ENCODE measurements at places on chromosomes 1 and 21.

DNA sequence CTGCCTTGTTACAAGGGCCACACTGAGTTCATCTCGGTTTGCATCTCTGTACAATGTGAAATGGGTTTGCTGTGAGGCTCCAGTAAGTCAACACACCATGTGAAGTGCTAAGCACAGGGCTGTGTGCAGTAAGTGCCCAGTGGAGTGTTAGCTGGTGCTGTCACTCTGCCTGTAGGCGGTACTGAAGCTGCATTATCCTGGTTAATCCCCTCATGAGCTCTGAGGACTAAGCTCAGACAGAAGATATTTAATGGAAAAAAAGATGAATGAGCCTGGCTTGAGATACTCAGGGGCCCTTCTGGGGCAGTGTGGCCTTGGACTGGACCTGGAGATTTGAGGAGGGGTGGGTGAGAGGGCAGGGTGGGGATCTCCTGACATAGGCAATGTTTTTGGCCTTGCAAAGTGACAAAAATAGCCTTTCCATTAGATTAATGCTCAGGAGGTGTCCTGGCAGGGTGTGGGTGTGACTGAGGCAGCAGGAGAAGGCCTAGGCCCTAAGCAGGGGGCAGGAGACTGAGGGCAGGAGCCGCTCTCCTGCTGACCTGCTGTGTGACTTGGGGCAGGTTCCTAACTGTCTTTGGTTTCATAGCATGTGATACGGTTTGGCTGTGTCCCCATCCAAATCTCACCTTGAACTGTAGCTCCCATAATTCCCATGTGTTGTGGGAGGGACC is 570.5 kb downstream of the PTPRU start:
- DNase-seq: no peak

DNA sequence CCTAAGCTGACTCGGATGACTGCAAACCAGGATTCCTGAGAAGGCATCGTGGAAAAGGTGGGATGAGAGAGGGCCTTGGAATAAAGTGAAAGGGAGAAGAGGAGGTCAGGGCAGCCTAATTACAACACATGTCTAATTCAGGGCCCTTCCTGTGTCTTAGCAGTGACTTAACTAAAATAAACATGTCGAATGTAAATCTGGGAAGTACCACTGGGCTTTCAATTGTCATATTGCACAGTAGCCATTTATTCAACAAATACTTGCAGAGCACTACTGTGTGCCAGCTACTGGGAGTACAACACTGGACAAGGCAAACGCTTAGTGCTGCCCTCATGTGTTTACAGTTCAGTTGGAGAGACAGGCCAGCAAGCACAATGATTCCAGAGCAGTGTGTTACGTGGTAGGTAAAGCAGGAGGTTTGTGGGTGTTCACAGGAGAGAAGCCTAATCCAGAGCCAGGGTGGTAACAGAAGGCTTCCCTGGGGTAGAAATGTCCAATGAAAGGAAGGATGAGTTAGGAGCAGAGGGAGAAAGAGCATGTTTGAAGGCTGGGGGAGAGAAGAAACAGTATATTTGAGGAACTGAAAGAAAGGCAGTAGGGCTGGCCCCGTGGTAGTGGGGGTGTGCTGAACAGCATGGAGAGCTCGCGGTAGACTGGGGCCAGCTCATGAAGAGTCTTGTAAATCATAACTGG is 38.0 kb upstream of the RASAL2 start:
- DNase-seq: peak; percentile 27

GRCh38 chr1:193909406-193910082 is 723.1 kb upstream of the B3GALT2 start:
- no peak for DNase-seq

- peak; percentile 44 for DNase-seq
Measured at GRCh38 chr1:220045356-220046051, 801 bp downstream of the EPRS1 start.

GRCh38 chr1:207097871-207098324 is 6.1 kb upstream of the C4BPA start:
- no peak for DNase-seq

DNA sequence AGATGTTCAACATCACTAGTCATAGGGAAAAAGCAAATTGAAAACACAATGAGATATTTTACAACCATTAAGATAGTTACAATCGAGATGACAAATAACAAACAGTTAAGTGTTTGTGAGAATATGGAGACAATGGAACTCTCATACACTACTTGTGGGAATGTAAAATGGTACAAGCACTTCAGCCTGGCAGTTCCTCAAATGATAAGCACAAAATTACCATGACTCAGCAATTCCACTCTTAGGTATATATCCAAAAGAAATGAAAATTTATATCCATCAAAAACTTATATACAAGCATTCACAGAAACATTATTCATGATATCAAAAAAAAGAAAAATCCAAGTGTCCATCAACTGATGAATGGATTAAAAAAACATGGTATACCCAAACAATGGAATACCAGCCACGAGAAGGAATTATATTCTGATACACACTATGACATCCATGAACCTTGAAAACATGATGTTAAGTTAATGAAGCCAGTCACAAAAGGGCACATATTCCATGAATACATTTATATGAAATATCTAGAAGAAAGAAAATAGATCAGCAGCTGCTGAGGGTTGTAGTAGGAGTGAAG is 76.4 kb downstream of the EVI5 start:
- DNase-seq: no peak

- DNase-seq: no peak
Measured at GRCh38 chr1:172470149-172470548, 26.3 kb upstream of the PIGC start.

- no peak for DNase-seq
Measured at GRCh38 chr1:87404296-87404695, 75.6 kb downstream of the LMO4 start.

- no peak for DNase-seq
Measured at GRCh38 chr1:35640380-35641232, 720 bp downstream of the PSMB2 start.

Data from G401 (cell line).